Astrocyte (in vitro differentiated cells and primary cell): ENCODE measurements at places on chromosomes 3 and 15.
A peak's percentile ranks its signal among the peaks of the same experiment; 100 is the strongest.

DNA sequence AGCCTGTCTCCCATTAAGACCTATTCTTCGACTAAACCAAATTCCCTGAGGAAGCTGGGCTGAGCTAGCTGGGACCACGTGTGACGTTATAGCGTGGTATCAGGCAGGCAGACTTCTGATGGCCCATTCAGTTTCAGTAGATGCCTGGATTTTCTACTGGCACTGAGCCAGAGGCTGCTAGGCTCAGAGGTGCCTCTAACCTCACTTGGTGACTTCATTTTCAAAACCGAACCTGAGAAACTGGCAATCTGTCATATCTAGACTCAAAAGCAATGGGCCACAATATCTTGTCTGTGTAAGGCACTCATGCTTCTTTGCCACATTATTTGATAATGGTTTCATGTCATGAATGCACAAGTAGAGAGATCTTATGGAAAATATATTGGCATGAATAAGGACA lies 352.1 kb upstream of the AZI2 start:
- no peak for DNase-seq

DNA sequence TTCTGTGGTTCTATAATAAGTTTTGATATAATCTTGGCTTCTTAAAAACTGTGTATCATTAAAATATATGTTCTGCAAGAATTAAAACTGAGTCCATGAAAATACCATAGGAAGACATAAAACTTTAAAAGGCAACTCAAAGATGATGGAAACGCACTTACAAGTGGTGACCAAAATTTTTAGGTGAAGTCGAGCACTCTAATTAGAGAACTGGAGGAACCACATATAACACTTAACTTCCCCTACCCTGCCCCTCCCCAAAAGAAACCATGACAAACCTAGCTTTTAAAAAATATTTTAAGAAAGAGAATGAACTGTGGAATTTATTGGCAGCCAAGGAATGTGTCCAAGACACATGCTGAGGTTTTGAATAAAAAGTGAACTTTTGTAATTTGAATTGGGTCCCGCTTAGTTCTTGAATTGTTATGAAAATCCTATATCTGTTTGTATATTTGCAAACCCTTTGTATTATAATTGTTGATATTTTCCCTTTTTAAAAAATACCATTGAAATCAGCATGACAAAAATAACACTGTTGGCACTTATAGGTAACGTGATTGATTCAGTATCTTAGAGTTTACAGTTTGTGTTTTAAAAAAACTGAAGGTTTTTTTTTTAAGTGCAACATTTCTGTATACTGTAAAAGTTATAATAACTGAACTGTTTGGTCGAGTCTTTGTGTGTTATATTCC lies 7.7 kb downstream of the NR2F2 start:
- DNase-seq, result no peak

- DNase-seq, result no peak
Observed at GRCh38 chr3:150248888-150249681, 159.0 kb upstream of the TSC22D2 start.

- no peak for DNase-seq
Observed at GRCh38 chr3:43923104-43923882, 232.6 kb downstream of the ABHD5 start.

- no peak for DNase-seq
Observed at GRCh38 chr15:65618560-65619109, 3.1 kb upstream of the SLC24A1 start.

GRCh38 chr3:150497956-150498355 lies 48.3 kb downstream of the SERP1 start:
- DNase-seq, result peak; percentile 59

- no peak for DNase-seq
Observed at GRCh38 chr3:129777806-129778205, 115.7 kb downstream of the TMCC1 start.

GRCh38 chr3:37912052-37912733 lies 50.5 kb downstream of the CTDSPL start:
- no peak for DNase-seq

DNA sequence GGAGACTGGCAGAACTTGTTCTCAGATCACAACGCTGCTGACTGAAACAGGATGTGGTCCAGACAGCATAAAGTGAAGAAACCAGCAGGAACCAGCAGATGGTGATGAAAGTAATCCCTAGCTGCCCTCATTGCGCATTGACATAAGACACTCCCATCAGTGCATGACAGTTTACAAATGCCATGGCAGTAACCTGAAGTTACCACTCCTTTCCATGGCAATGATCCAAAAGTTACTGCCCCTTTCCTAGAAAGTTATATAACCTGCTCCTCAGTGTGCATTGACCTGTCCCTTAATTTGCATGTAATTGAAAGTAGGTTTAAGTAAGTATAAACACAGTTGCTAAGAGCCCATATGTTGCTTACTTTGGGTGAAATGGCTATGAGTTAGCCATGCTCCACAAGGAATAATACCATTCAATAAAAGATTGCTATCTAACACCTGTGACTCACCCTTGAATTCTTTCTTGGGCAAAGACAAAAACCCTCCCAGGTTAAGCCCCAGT lies 149.1 kb upstream of the CD96 start:
- DNase-seq, result peak; percentile 10
